Activated CD4-positive, CD25-positive, alpha-beta regulatory T cell (primary cell): ENCODE measurements at places on chromosomes 6 and 20.

GRCh38 chr6:133947302-133947900 is 5.6 kb upstream of the TBPL1 start:
- DNase-seq, result no peak

DNA sequence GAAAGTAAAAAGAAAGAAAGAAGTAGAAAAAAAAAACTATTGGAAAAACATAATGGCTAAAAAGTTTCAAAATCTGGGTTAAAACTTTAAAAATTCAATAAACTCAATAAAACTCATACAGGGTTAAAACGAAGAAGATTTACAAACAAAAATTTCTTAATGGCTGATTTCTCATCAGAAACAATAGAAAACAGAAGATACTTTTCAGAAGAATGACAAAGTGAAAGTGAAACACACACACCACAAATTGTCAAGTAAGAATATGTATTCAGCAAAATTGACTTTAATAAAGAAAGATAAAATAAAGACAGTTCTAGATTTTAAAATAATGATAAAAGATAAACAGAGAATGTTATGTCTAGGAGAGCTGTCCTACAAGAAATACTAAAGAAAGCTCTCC is 618.9 kb upstream of the GJE1 start:
- DNase-seq, result no peak

DNA sequence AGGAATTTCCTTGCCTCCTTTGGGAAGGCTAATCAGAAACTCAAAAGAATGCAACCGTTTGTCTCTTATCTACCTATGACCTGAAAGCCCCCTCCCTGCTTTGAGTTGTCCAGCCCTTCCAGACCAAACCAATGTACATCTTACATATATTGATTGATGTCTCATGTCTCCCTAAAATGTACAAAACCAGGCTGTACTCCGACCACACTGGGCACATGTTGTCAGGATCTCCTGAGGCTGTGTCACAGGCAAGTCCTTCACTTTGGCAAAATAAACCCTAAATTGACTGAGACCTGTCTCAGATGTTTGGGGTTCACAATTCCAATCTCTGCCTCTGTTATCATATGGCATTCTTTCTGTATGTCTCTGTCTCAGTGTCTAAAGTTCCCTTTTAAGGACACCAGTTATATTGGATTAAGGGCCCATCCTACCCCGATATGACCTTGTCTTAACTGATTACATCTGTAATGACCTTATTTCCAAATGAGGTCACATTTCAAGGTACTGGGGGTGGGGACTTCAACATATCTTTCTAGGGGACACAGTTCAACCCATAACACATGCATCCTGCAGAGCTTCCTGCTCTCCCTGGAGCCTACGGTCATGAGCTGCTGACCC is 513.5 kb upstream of the JARID2 start:
- no peak for DNase-seq

DNA sequence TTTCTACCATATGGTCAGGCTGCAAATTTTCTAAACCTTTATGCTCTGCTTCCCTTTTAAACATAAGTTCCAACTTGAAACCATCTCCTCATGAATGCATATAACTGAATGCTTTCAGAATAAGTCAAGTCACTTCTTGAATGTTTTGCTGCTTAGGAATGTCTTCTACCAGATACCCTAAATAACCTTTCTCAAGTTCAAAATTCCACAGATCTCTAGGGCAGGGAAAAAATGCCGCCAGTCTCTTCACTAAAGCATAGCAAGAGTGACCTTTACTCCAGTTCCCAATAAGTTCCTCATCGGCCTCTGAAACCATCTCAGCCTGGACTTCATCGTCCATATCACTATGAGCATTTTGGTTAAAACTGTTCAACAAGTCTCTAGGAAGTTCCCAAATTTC is 1011.2 kb upstream of the CITED2 start:
- DNase-seq, result no peak

- DNase-seq, result no peak
Measured at GRCh38 chr6:33577106-33577535, 3.0 kb downstream of the BAK1 start.
